ENCODE measurements at places on chromosomes 5 and 9. TPM values are rescaled to one million over a fixed set of nuclear protein-coding genes. Genes with fewer than 3 reads are reported as not detected.

AGGF1 gene
- 33.9 TPM for total RNA-seq

C9orf50 gene
- total RNA-seq, result not detected

HBEGF gene
- 9.2 TPM for total RNA-seq

GRCh38 chr9:94443032-94443722 is 111.7 kb upstream of the PCAT7 start:
- DNase-seq, result no peak

GRCh38 chr5:96433066-96433447 is at the start of gene PCSK1:
Gene PCSK1 (minus strand): TSS chr5:96433248. CDS start chr5:96433042, 206 bp downstream.
- DNase-seq, result no peak

DNA sequence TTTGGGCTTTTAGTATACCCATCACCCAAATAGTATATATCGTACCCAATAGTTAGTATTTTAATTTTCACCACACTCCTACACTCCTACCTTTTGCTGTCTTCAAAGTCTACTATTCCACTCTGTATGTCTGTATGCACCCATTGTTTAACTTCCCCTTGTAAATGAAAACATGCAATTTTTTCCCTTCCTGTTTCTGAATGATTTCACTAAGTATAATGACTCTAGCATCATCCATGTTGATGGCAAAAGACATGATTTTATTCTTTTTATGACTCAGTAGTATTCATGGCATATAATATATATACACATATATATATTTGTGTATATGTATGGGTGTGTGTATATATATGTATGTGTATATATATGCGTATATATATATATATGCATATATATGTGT is 63.1 kb upstream of the FAM174A start:
- no peak for DNase-seq

DNA sequence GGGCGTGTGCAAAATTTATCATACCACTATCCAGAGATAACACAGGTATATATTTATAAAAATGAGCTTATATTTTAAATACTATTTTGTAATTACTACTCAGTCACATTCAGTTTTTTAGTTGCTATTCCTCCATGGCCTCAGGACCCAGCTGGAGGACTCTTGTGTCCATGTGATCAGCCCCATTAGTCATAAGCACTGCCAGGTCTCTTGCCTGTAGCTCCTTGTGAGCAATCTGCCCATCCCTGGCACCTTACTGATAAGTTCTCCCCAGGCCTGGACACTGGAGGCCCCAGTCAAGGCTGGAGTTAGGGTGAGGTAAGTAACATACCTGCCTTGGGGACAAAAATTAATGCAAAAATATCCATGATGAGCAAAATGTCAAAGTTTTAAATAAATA is 29.5 kb upstream of the ADRB2 start:
- DNase-seq, result no peak

Measured in A172 (cell line).